NCI-H510A treated with DMSO at 0.1 percent for 48 hours (cell line): ENCODE measurements at places on chromosomes 5 and 9.

DNA sequence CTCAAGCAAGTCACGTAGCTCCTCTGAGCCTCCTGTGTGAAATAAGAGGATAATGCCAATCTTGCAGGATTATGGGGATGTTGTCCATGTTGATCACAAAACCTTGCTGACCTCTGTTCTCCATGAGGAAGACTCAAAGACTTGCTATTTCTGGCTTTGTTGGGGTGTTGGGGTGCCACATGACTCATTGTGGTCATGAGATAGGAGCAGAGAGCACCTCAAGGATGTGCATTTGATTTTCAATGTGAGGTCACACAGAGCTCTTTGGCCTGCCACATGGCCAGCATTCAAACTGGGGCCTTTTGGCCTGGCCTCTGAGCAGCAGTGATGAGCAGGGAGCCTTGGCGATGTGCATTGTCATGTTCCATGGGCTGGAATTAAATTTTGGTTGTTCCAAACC lies 380.3 kb downstream of the GADD45G start:
- no peak for DNase-seq

- DNase-seq: no peak
Measured at GRCh38 chr5:10724781-10725507, 36.1 kb downstream of the DAP start.

DNA sequence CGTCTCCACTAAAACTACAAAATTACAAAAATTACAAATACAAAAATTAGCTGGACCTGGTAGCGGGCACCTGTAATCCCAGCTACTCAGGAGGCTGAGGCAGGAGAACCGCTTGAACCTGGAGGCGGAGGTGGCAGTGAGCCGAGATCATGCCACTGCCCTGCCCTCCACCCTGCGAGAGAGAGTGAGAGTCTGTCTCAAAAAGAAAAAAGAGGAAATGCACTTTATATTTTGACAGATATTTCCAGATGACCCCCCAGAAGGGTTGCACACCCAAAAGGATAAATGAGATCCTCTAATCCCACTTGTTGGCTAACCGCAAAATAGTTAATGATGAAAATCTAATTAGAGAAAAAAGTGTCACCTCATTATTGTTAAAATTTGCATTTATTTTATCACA lies 2.2 kb downstream of the HSDL2 start:
- DNase-seq: no peak

DNA sequence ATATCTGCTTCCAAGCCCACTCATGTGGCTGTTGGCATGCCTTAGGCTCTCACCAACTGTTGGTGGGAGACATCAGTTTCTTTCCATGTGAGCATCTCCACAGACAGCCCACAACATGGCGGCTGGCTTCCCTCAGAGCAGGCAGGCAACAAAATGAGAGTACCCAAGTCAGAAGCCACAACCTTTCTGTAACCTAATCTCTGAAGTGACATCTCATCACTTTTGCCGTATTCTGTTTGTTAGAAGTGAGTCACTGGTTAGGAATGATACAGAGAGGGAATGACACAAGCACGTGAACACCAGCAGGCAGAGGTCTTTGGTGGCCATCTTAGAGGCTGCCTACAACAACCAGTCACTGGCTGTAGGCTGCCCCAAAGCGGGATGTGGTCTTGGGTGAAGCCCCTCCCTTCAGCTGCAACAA lies 88.6 kb upstream of the RASGRF2 start:
- no peak for DNase-seq

GRCh38 chr5:155934964-155935363 lies 392.0 kb upstream of the SGCD start:
- no peak for DNase-seq

DNA sequence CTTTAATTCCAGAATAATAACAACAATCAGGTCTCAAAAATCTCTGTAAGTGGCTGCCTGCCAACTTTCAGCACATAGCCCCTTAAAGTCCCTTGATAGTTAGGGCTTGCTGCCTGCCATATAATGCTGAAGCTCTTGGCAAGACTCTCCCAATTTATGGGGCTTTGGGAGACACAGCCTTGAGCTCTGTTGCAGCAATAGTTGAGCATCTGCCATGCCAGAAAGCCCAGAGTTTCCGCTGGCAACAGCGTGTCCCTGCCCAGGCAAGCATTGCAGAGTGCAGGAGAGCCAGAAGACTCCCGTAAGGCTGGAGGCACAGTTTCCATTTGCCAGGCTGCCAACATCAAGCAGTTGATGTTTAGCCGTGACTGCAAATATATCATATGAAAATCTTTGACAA lies 678.5 kb upstream of the NUDT12 start:
- DNase-seq: no peak

GRCh38 chr9:36046923-36047322 lies 10.2 kb downstream of the RECK start:
- DNase-seq: no peak

- DNase-seq: no peak
Measured at GRCh38 chr5:133475986-133476385, 136.4 kb downstream of the FSTL4 start.
